NCI-H1930 (cell line): ENCODE measurements at places on chromosomes 5 and 9.

- DNase-seq, result no peak
Measured at GRCh38 chr9:3962971-3963642, 336.8 kb downstream of the GLIS3 start.

- DNase-seq, result no peak
Measured at GRCh38 chr5:142846406-142846805, 76.2 kb downstream of the ARHGAP26 start.

GRCh38 chr5:142641711-142642110 lies 44.2 kb downstream of the FGF1 start:
- no peak for DNase-seq

- no peak for DNase-seq
Measured at GRCh38 chr9:130242270-130243014, 23.1 kb upstream of the HMCN2 start.
